ENCODE measurements at places on chromosomes 6 and 20.

DNA sequence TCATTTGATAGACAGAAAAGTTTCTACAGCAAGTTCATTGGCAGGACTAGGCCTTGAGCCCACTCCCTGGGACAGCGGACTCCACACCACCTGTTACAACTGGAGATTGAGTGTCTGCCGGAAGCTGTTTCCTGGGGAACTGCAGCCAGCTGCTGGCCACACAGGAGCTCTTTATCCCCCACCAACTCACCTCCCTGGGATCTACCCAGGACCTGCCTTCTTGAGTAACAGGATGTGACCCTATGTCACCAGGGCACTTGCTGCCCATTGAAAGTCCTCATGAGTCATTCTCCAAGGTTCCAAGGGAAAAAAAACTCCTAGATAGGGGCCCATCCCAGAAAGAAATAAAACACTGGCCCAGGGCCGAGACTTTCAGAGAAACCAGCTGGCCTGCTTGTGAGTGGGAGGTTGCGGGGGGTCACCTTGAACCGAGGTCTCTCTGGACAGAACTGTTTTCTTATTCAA lies 37.4 kb upstream of the SLC9A8 start:
- peak; percentile 99 for DNase-seq

DNA sequence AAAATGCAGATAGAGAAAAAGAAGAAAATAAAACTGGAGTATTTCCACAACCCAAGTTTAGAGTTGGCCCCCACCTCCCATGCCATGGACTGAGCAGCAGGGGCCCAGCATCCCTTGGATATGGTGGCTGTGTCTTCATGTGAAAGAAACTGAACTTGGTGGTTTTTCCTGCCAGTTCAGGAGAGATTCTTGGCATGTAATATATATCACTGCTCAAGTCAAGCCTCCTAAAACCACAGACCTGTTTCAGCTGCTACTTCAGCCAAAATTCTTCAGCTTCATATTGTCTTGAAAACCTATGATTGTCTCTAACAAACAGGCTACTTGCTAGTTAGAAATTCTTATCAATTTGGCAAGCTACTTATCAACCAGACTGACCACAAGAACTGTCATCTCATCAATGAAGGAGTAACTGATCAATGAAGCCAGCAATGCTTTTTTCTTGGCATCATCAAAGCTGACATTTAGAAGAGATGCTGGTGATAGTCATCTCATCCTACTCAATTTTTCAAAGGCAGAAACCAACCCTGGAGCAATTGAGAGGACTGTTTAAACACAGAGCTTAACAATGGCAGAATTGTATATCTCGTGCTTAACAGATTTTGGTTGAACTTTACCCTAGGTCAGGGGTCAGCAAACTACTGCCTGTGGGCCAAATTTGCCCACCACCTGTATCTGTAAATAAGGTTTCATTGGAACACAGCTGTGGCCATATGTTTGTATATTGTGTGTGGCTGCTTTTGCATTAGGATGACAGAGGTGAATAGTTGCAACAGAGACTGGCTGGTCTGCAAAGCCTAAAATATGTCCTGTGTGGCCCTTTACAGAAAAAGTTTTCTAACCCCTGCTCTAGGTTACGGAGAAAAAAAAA lies 10.4 kb upstream of the NOL7 start:
- no peak for DNase-seq

DNA sequence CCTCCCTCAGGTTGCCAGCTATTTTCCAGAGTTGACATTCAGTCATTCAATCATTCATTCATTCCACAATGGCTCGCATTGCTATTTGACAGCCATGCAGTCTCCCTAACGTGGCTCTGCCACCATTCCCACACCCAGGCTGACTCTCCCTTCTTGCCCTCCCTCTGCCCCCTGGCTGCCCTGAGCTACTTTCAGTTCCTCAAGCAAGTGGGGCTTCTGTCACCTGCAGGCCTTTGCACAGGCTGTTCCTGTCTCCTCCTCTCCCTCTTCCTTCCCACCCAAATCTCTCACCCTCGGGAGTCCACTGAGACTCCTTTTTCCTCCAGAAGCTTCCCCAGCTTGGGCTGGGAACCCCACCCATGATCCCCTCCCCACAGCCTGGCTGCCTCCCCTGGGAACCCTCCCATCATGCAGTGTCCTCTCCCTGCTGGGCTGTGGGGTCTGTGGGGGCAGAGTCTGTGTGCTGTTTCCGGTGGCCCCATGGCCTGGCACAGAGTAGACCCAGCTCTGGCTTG lies 2.6 kb downstream of the PACSIN1 start:
- DNase-seq: no peak

DNA sequence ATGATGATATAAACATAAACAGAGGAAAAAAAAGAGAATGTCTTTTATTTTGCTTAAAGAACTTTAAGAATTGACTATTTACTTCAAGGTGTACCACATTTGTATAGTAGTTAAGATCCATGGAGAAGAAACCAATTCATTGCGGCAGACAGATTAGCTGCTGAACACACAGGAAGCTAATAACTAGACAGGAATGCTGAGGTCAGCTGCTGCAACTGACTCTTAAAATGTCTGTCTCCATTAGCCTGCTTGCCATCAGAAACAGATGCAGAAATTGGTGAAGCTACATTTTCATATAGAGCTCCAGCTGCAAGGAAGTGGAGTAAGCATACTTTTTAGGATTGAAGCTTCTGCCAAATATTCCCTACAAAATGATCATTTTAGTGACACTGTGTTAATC lies 939.5 kb downstream of the EPHA7 start:
- DNase-seq: peak; percentile 7

- no peak for DNase-seq
These were observed 23.1 kb upstream of the KIAA0408 start for GRCh38 chr6:127482325-127482724.
